ENCODE measurements at places on chromosomes 13 and 19. TPM values are rescaled to one million over a fixed set of nuclear protein-coding genes. Genes with fewer than 3 reads are reported as not detected.

GRCh38 chr19:35000338-35000646, 169 bp downstream of the GRAMD1A start:
- no peak for DNase-seq
- peak overlapping the region; percentile 92 for H3K27ac ChIP-seq
- peaks cover 28% of the 10 kb centered on the region for H3K36me3 ChIP-seq

LILRB2 gene
- 4.7 TPM for polyA plus RNA-seq

DNA sequence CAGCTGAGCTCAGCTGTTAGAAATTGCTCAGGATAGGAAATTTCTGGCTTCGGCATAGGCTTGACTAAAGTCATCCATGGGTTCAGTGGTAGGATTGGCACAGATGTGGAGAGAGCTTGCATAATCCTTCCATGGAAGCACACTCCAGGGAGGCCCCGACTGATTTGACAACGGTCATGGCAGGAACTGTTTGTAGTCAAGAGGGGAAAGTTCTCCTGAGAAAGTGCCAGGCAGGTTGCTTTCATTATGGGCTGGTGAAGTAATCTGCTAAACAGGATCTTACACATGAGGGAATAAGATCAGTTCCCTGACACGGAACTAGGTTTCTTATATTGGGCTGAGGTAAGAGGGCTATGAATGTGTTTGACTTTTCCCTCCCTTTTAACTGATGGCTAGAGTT, 120.1 kb downstream of the RGCC start:
- H3K4me1 ChIP-seq, result no peaks in the 10 kb centered on the region
- peak; percentile 45 for DNase-seq
- no peak overlapping the region for H3K27ac ChIP-seq

ZBTB32 gene
- polyA plus RNA-seq, result not detected

GRCh38 chr13:58949646-58950045, 1214.1 kb downstream of the DIAPH3 start:
- H3K27ac ChIP-seq, result no peak overlapping the region
- H3K36me3 ChIP-seq, result no peaks in the 10 kb centered on the region
- H3K27me3 ChIP-seq, result no peaks in the 10 kb centered on the region

GRCh38 chr19:53978975-53979801, 12.2 kb upstream of the CACNG6 start:
- H3K27me3 ChIP-seq, result peaks cover 3% of the 10 kb centered on the region
- no peak overlapping the region for H3K27ac ChIP-seq
- no peak for DNase-seq
- H3K36me3 ChIP-seq, result no peaks in the 10 kb centered on the region
- H3K4me3 ChIP-seq, result no peak overlapping the region

DNA sequence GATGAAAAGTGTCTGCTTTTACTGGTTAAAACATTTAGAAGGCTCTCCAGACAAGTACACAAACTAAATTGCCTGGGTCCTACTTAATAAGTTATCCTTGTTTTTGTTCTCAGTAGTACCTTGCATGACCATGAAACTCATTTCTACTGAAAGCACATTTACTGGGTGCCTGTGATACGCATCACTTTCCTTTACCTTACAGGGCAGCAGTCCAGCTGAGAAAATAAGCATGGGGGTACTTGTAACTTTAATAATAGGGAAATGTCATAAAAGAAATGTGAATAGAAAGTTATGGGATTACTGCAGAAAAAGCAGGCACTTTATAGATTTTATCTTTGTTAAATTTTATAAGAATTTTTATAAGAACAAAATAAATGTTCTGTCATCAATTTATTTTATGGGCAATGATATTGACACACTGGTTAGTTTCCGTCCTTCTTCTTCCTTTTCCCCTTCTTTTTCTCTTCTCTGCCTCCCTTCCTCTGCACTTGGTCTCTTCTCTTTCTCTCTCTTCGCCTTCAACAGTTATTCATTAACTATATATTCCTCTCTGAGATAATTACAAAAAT, 107.3 kb upstream of the AKAP11 start:
- DNase-seq, result no peak
- H3K27ac ChIP-seq, result no peak overlapping the region
- peaks cover 3% of the 10 kb centered on the region for H3K36me3 ChIP-seq
- H3K4me1 ChIP-seq, result no peaks in the 10 kb centered on the region

GRCh38 chr13:105929505-105929904, 606.0 kb downstream of the EFNB2 start:
- no peak for DNase-seq
- H3K27ac ChIP-seq, result no peak overlapping the region
- no peaks in the 10 kb centered on the region for H3K27me3 ChIP-seq
- no peaks in the 10 kb centered on the region for H3K36me3 ChIP-seq
- H3K4me3 ChIP-seq, result no peak overlapping the region
- no peaks in the 10 kb centered on the region for H3K4me1 ChIP-seq

SMAD9 gene
- polyA plus RNA-seq, result 0.81 TPM

- H3K4me1 ChIP-seq, result no peaks in the 10 kb centered on the region
Measured at GRCh38 chr13:73096173-73096572, 37.4 kb downstream of the KLF5 start.

DNA sequence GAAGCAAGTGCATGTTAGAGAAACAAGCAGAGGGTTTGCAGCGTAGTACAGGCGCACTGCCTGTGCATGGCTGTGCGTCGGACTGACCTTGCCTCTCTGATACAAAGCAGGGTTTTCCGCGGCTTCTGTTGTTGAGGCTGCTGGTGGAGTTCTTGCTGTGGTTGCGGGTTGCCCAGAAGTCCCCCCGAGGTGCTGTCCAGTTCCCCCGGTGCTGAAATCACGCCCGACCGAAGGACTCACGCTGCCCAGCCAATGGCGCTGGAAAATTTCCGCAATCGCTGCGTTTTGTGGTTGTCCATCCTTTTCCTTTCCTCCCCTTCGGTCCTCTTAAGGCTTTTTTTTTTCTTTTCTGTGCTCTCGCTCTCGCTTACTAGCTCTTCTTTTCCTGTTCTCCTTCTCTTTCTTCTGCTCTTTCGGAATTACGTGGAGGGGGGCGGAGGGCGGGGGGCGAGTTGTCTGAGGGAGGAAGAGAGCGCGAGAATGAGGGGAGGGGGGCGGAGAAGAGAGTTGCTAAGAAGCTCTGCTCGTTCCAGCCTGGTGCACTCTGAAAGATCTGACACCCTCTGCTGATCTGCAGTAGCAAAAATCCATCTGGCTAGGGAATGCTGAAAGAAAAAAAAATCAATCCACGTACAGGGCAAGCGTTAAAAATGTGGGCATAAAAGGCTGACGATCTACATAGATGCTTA, at the start of gene SLITRK1:
Gene SLITRK1 (minus strand): TSS at position 558 of the 689 bp plus-strand sequence. CDS start 967 bp downstream, outside the sequence.
- no peak within 1 kb of the TSS for H3K27ac ChIP-seq
- DNase-seq, result peak; percentile 48
- H3K4me3 ChIP-seq, result no peak within 1 kb of the TSS
- no peaks in the 10 kb centered on the region for H3K36me3 ChIP-seq
- H3K27me3 ChIP-seq, result peaks cover 25% of the 10 kb centered on the region

SYCN gene
- 2.7 TPM for polyA plus RNA-seq

LHB gene
- 8.9 TPM for polyA plus RNA-seq

DNA sequence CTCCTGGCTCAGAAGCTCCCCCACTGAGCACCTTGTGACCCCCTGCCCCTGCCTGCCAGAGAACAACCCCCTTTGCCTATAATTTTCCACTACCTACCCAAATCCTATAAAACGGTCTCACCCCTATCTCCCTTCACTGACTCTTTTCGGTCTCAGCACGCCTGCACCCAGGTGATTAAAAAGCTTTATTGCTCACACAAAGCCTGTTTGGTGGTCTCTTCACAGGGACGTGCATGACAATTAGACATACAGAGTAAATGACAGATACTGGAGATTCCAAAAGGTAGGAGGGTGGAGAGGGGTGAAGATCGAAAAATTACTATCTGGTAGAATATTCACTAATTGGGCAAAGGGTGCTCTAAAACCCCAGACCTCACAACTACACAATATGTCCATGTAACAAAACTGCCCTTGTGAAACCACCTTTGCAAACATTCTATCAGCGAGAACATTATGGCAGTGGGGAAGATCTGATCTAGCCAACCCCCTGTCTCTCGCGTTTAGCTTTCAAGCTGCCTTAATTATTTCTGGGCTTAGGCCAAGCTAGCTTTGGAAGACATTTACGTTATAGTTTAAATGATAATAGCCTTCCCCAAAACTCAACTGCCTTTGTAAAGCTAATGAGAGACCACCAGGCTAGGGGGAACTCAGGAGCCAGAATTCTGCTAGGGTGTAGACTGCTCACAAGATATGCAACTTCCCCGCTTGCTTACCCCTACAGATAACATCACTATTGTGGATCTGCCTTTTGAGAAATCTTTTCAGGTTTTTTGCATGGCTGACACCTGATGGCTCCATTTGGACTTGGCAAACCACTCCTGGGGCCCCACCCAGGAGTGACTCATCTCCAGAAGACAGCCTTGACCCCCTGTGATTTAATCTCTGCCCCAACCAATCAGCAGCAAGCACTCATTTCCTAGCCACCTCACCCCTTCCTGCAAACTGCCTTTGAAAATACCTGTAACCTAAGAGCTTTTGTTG, 1534.0 kb upstream of the SPRY2 start:
- no peaks in the 10 kb centered on the region for H3K36me3 ChIP-seq
- no peaks in the 10 kb centered on the region for H3K27me3 ChIP-seq
- DNase-seq, result peak; percentile 2
- H3K27ac ChIP-seq, result no peak overlapping the region

DNA sequence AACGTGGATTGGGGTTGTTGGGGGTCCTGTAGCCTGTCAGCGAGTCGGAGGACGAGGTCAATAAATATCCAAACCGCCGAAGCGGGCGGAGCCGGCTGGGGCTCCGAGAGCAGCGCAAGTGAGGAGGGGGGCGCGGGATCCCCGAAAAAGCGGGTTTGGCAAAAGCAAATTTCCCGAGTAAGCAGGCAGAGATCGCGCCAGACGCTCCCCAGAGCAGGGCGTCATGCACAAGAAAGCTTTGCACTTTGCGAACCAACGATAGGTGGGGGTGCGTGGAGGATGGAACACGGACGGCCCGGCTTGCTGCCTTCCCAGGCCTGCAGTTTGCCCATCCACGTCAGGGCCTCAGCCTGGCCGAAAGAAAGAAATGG, 754 bp upstream of the SIX5 start:
- peaks cover 54% of the 10 kb centered on the region for H3K4me1 ChIP-seq
- peak; percentile 51 for DNase-seq
- H3K27me3 ChIP-seq, result no peaks in the 10 kb centered on the region
- peak overlapping the region; percentile 66 for H3K4me3 ChIP-seq

DNA sequence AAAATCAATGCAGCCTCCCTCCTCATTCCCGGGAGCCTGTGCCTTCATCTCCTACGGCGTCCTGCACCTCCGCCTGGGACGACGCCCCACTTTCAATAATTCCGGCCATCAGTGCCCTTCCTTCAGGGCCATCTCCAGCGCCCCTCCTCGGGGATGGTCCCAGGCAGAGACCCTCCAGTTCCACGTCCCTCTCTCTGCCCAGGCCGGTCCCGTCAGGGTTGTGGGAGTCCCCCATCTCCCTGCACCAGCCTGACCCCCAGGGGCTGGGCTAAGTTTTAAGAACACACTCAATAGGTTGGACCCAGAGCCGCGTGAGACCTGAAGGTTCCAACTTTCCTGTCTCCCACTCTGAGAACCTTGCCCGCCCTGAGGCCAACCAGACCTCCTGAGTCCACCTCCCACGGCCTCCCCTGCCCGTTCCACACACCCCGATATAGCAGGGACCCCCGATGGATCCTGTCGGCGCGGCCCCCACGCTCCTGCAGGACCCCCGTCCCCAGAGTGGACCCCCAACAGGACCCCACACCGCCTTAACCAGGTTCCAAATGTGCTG, 646 bp downstream of the TMEM161A start:
- no peaks in the 10 kb centered on the region for H3K27me3 ChIP-seq
- H3K36me3 ChIP-seq, result no peaks in the 10 kb centered on the region
- peak overlapping the region; percentile 55 for H3K4me3 ChIP-seq
- DNase-seq, result no peak

DNA sequence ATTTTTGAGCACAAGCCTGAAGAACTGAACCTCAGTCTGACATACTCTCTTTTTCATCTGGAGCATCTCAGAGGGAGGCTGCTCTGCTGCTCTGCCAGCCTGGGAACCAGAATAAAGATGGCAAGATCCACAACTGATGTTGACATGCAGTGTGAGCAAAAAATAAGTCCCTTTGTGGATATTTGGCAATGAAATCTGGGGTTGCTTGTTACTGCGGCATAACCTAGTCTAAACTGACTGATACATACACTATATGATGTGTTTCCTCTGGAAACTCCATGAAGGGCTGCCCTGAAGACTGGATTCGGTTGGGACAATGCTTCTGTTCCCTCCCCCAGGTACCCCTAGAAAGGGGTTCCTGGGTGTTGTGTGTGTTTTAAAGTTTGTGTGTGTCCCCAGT, 106.7 kb downstream of the IER2 start:
- no peaks in the 10 kb centered on the region for H3K27me3 ChIP-seq
- DNase-seq, result no peak
- no peaks in the 10 kb centered on the region for H3K4me1 ChIP-seq
- no peak overlapping the region for H3K27ac ChIP-seq

DNA sequence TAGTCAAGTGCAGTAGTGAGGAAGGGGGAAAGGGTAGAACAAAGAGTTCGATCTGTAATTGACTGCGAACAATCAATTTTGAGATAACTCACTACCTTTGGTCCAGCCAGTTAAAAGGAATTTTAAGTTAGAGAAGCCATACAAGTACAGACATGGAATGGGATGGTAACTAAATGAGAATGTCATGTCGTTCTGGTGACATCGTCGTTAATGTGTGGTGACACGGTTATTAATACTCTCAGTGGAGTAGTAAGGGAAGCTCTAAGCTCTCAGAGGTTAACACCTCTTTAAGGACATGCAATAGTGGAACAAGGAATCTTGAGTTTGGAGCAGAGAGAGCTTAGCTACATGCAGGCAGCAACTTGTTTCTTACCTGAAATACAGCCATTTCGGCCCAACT, 154.9 kb upstream of the KLF12 start:
- no peak overlapping the region for H3K27ac ChIP-seq
- no peak for DNase-seq
- peaks cover 6% of the 10 kb centered on the region for H3K4me1 ChIP-seq
- H3K27me3 ChIP-seq, result no peaks in the 10 kb centered on the region
- no peaks in the 10 kb centered on the region for H3K36me3 ChIP-seq
- H3K4me3 ChIP-seq, result no peak overlapping the region

All from small intestine (tissue), 16 donors.